Activated naive CD8-positive, alpha-beta T cell treated with anti-CD3 and anti-CD28 coated beads for 36 hours (primary cell): ENCODE measurements at places on chromosomes 5 and 9. TPM values are rescaled to one million over a fixed set of nuclear protein-coding genes. Genes with fewer than 3 reads are reported as not detected.

DNA sequence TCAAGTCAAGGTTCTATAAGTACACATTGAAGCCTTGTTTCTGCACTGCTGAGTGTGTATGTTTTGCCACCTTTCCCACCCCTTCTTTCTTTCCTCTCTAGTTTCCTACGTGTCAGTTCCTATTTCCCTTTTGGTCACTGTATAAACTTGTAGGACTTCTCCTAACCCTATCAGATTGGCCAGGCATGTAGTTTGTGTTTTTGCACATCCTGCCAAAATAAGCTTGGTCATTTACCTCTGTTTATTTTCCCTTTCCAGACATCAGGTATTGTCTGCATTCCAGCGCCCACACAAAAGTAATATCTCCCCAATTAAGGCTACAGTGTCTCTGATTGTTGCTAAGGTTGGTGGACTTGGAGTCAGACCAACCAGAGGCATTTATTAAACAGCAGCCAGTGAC, 252.9 kb upstream of the MPDZ start:
- no peaks in the 10 kb centered on the region for H3K4me1 ChIP-seq
- H3K27ac ChIP-seq, result no peak overlapping the region
- H3K4me3 ChIP-seq, result no peak overlapping the region
- no peaks in the 10 kb centered on the region for H3K36me3 ChIP-seq

- H3K36me3 ChIP-seq, result peaks cover 7% of the 10 kb centered on the region
- H3K27me3 ChIP-seq, result no peaks in the 10 kb centered on the region
- H3K27ac ChIP-seq, result no peak overlapping the region
- no peak for DNase-seq
- H3K4me1 ChIP-seq, result peaks cover 20% of the 10 kb centered on the region
Observed at GRCh38 chr9:112091810-112092209, 83.3 kb downstream of the SUSD1 start.

DNA sequence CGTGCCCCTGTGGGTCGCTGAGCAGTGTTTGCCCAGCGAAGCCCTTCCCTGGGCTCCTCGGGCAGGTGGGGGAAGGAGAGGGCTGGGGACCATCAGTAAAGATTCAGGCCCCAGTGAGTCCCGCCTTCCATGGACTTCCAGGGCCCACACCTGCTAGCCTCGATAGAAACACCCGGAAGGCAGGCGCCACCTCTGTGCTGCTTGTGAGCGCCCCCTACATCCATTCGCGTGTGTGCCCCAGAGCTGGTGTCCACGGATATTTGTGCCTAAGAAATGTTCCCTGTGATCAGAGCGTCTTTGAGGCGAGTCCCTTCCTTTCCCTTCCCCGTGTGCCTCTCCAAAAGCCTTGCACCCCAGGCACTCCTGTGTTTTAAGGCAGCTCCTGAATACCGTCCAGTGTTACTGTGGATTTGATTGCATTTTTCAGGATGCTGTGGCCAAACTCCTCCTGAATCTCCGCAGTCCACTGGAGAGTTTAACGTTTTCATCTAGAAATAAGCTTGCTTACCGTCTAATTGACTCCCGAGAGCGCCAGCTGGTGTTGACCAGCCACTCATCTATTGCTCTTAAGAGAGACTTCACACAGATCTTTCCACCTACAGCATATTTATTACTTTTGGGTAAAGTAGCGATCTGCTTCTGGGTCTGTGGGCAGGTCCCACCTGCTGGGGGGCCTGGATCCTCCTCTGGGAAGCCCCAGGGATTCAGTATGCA, 101.4 kb downstream of the COL5A1 start:
- H3K36me3 ChIP-seq, result no peaks in the 10 kb centered on the region
- no peak overlapping the region for H3K4me3 ChIP-seq
- H3K4me1 ChIP-seq, result no peaks in the 10 kb centered on the region
- H3K27ac ChIP-seq, result no peak overlapping the region
- no peak for DNase-seq

- H3K27me3 ChIP-seq, result no peaks in the 10 kb centered on the region
- H3K4me3 ChIP-seq, result no peak overlapping the region
- no peaks in the 10 kb centered on the region for H3K36me3 ChIP-seq
- no peak overlapping the region for H3K27ac ChIP-seq
Observed at GRCh38 chr9:120941046-120941770, 14.6 kb upstream of the TRAF1 start.

- DNase-seq, result no peak
- peak within 1 kb of the TSS; percentile 92 for H3K4me3 ChIP-seq
- H3K27ac ChIP-seq, result no peak within 1 kb of the TSS
- peaks cover 9% of the 10 kb centered on the region for H3K36me3 ChIP-seq
- H3K27me3 ChIP-seq, result no peaks in the 10 kb centered on the region
Observed at GRCh38 chr5:139394654-139395566, at the start of gene PROB1. PROB1 (minus strand) TSS chr5:139395104; CDS start chr5:139395081, 23 bp downstream.

GRCh38 chr5:177430140-177430951, 3.9 kb downstream of the GRK6 start:
- DNase-seq, result no peak
- peaks cover 53% of the 10 kb centered on the region for H3K36me3 ChIP-seq
- peaks cover 3% of the 10 kb centered on the region for H3K27me3 ChIP-seq
- peaks cover 56% of the 10 kb centered on the region for H3K4me1 ChIP-seq
- H3K4me3 ChIP-seq, result peak overlapping the region; percentile 95

GRCh38 chr5:135423846-135424168, 23.3 kb downstream of the DCANP1 start:
- H3K4me1 ChIP-seq, result peaks cover 3% of the 10 kb centered on the region
- DNase-seq, result no peak
- H3K4me3 ChIP-seq, result no peak overlapping the region
- H3K27me3 ChIP-seq, result peaks cover 31% of the 10 kb centered on the region
- no peak overlapping the region for H3K27ac ChIP-seq

DNA sequence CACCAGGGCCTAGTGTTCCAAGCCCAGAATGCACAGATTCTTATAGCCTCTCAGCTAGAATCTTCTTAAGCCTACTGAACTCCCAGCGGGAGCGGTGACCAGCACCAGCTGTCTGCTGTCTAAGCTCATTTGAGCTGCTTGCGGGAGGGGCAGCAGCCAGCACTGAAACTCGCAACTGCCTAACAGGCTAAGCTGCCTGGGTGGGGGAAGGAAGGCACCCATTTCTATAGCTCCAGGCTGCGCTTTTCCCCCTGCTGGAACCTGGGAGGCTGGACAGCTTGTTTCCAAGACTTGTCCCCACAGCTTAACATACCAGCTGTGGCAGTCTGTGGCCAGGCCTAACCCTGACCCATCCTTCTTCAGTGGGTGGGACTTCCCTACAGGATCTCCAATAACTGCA, 512.9 kb downstream of the EFNA5 start:
- H3K4me1 ChIP-seq, result no peaks in the 10 kb centered on the region
- no peaks in the 10 kb centered on the region for H3K36me3 ChIP-seq
- H3K27ac ChIP-seq, result no peak overlapping the region

DNA sequence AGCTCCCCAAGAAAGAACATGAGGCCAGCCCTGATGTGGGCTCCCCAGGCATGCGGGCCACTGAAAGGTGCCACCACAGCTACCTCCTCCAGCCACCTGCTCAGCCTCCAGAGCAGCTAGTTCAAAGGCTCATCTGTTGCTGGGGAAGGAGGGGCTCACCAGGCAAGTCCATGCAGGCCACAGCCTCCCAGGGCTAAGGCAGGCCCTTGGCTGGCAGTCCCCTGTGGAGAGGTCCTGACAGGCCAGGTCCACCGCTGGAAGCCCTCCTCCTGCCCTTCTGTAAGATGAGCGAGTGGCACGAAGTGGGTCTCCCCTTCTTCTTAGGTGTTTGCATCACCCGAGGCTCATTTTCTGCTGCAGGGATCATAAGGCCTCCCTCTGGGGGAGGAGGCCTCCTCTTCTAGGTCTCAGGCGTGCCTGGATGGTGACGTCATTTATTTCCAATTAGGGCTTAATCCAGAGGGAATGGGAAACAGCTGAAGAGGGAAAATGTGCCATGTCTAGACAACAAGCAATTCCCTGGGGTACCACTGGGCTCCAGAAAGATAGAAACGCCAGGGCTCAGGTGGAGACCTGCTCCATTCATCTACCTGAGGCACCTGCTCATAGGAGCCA, 91.6 kb downstream of the CFAP90 start:
- no peaks in the 10 kb centered on the region for H3K36me3 ChIP-seq
- DNase-seq, result no peak
- no peak overlapping the region for H3K27ac ChIP-seq
- peaks cover 19% of the 10 kb centered on the region for H3K27me3 ChIP-seq
- H3K4me3 ChIP-seq, result no peak overlapping the region

GRCh38 chr5:180208435-180209081, 453 bp downstream of the RASGEF1C start:
- H3K27me3 ChIP-seq, result peaks cover 52% of the 10 kb centered on the region
- peaks cover 5% of the 10 kb centered on the region for H3K4me1 ChIP-seq
- H3K36me3 ChIP-seq, result peaks cover 2% of the 10 kb centered on the region
- H3K4me3 ChIP-seq, result peak overlapping the region; percentile 63
- no peak for DNase-seq

DNA sequence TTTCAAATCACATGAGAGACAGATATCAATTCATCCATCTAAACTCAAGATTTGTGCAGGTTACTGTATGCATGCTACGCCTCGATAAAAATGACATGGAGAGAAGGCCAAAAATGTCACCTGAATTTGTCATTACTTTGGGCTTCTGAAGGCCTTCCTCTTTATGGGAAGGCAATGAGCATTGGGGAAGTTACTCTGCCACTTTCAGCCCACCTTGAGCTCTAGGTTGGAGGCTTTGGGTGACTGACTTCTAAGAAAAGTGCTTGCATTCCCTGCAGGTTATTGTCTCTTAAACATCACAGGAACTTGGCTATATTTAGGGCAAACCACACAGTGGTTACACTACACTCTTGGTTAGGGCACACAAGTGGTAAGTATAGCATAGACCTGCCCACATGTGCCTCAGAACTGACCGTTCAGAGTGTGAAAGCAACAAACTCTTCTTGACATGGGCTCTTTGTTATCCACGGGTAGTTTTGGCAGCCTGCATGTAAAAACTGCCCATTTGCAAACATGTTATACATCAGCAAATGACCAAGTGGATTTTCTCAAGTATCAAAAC, 169.5 kb downstream of the ZNF608 start:
- H3K36me3 ChIP-seq, result no peaks in the 10 kb centered on the region
- no peak overlapping the region for H3K27ac ChIP-seq
- no peak overlapping the region for H3K4me3 ChIP-seq
- H3K27me3 ChIP-seq, result peaks cover 16% of the 10 kb centered on the region

GRCh38 chr5:140632366-140633020, 482 bp downstream of the CD14 start:
- peak overlapping the region; percentile 82 for H3K4me3 ChIP-seq
- H3K36me3 ChIP-seq, result no peaks in the 10 kb centered on the region
- peak overlapping the region; percentile 69 for H3K27ac ChIP-seq
- H3K27me3 ChIP-seq, result peaks cover 23% of the 10 kb centered on the region

GRCh38 chr9:15738011-15738410, 185.2 kb downstream of the CCDC171 start:
- no peaks in the 10 kb centered on the region for H3K27me3 ChIP-seq
- H3K4me3 ChIP-seq, result no peak overlapping the region
- H3K36me3 ChIP-seq, result no peaks in the 10 kb centered on the region
- H3K27ac ChIP-seq, result no peak overlapping the region
- no peak for DNase-seq

CATSPER3 gene
- total RNA-seq, result 0.46 TPM

GOLGA1 gene
- 12.0 TPM for total RNA-seq

TNC gene
- 1.3 TPM for total RNA-seq

TRIM36 gene
- total RNA-seq, result 0.19 TPM

FOXB2 gene
- not detected for total RNA-seq

LECT2 gene
- not detected for total RNA-seq

PCDHGB3 gene
- not detected for total RNA-seq

TICAM2 gene
- 1.1 TPM for total RNA-seq

PRRT1B gene
- total RNA-seq, result not detected

BTNL3 gene
- not detected for total RNA-seq

KCNV2 gene
- not detected for total RNA-seq
